Natural killer cell treated with Interleukin-12 subunit alpha and Interleukin-12 subunit beta and Interleukin-15 and Interleukin-18, amount 100 ng/mL, for 72 hours (primary cell): ENCODE measurements at places on chromosomes 5 and 9.

DNA sequence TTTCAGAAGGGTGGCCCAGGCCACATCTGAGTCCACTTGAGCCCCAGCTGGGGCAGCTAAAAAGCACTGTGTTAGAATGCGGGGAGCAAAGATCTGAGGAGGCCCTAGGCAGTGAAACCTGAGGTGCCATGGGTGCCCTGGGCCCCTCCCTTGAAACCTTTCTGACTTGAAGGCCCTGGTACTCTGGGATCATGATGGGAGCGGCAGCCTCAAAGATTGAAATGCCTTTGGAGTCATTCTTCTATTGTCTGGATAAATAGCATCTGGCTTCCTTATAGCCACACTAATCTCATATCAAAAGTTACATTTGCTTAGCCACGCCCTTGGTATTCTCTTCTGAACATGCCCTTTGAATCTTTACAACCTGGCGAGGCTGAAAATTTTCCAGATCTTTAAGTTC lies 7.7 kb upstream of the SEMA5A start:
- no peak for DNase-seq
- no peaks in the 10 kb centered on the region for H3K36me3 ChIP-seq
- no peaks in the 10 kb centered on the region for H3K27me3 ChIP-seq

DNA sequence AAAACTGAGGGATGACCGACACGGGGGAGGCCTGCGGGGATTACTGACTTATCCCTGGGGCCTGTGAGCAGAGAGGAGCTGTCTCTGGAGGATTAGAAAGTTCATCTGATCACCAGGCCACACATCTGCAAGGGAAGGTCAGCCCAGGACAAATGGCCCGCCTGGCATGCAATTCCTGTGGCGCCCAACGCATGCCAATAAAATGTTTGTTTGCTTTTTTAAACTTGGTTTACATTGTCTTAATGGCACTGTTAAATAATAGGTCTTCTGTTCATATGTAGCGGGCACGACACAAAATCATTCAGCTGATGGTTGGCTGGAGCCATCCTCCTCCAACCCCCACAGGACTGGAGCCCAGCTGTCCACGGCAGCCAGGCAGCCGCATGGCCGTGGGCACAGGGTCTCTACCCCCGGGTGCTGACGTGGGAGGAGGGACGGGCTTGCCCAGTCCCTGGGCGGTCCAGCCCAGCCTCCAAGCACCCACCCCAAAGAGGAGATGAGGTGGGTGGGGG lies 41.0 kb upstream of the SLC12A7 start:
- peaks cover 32% of the 10 kb centered on the region for H3K4me1 ChIP-seq
- no peak overlapping the region for H3K4me3 ChIP-seq
- H3K27ac ChIP-seq, result no peak overlapping the region
- H3K36me3 ChIP-seq, result no peaks in the 10 kb centered on the region
- DNase-seq, result no peak

DNA sequence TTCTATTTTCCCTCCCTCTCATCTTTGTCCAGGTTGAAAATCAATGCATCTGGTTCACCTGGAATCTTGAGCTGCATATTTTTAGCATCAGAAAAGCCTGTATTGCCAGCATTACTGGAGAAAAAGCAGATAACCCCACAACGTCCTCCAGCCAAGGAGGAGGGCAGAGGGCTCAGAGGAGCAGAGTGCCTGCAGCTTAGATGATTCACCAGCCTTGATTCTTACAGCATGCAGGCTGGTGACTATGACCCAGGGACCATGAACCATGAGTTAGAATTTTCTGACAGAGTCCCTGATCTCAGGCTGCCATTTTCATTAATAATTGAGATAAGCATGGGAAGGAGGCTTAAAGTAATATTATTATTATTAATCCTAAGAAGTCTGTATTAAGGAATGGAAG lies 278.2 kb downstream of the BRINP1 start:
- H3K27ac ChIP-seq, result no peak overlapping the region
- H3K36me3 ChIP-seq, result no peaks in the 10 kb centered on the region
- H3K4me3 ChIP-seq, result no peak overlapping the region
- no peaks in the 10 kb centered on the region for H3K27me3 ChIP-seq

- no peaks in the 10 kb centered on the region for H3K4me1 ChIP-seq
- H3K4me3 ChIP-seq, result no peak overlapping the region
Observed at GRCh38 chr9:35996358-35996970, 38.5 kb upstream of the OR2S2 start.
